HS-5 (cell line): ENCODE measurements at places on chromosomes 5 and 9.

- no peak for DNase-seq
These were observed 68.0 kb downstream of the DENND4C start for GRCh38 chr9:19298436-19299000.

- DNase-seq, result no peak
These were observed 12.3 kb downstream of the GAPT start for GRCh38 chr5:58503390-58504046.

GRCh38 chr5:34996261-34996660 lies 51.5 kb downstream of the AGXT2 start:
- no peak for DNase-seq

DNA sequence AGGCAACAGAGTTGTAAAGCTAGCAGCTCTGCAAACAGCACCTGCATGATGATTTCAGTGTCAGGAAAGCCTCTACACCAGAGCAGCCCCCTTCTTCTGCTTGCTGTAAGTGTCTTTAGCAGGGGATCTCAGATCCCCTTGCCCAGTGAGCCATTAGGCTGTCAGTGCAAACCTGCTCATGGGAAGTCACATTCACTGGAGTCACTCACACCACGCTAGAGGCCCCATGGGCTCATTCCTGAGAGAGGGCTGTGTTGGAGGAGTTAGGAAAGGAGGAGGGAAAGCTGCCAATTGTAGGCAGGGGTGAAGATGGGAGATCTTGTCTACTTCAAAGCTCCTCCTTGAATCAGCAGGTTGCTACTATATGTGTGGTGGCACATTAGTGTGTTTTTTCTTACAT lies 275.2 kb downstream of the SMARCA2 start:
- no peak for DNase-seq

- DNase-seq, result no peak
These were observed 13.0 kb upstream of the SCGB3A1 start for GRCh38 chr5:180604271-180604670.

DNA sequence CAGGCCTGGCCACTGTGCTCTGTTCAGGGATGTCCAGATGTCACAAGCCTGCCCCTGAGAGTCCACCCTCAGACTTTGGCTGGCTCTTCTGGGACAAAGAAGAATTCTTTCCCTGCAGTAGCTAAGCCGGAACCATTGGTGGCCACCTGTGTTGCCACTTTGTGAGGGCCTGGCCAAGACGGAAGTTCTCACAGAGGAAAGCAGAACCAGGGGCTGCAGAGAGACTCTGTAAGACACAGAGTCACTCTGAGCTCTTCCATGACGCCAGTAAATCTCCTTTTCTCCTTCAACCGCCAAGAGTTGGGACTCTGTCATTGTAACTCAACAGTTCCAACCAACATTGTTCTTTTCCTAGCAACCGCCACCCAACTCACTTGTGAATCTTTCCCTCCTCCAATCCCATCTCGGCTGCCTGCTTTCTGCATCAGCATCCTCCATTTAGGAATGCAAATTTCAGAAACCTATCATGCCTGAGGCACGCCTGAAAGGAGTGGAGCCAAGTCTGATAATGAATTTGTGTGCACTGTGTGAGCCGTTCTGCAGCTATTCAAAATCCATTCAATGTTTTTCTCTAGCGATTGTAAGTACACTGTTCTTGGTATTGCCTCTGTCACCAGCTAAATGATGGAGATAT lies 37.8 kb upstream of the ATP6V1G1 start:
- DNase-seq, result no peak

DNA sequence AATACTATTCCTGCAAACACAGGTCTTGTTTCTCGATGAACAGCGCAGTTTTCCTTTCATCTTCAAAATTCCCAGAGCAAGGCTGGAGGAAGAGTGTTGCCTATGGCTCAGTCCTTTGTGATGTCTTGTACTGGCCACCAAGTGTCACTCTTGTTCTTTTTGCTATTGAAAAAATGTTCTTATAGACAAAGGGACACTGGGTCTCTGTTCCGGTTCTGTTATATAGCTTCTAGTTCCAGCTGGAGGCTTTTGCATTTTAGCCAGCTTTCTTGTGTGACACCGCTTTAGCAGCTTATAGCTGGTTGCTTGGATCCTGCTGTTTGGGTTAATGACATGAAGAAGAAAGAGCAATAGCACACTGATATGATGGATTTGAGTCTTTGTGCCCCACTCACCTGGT lies 343.7 kb upstream of the KCNN2 start:
- DNase-seq, result no peak

DNA sequence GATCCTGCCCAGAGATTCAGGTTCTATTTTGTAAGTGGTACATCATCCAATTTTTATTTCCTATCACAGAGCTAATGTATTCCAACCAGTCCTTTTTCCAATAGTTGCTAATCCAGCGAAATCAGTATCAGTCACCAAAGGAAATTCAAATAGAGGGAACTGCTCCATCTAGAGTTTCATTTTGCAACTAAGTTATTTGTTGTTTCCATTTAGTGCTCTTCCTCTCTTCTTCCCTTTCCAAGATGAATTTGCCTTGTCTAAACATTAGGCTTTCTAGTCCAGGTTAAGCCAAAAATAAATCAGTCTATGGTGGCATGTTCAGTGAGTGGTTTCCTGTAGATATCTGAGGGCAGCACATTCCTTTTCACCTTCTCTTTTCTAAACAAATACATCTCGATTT lies 79.8 kb upstream of the SPATA31D4 start:
- no peak for DNase-seq

DNA sequence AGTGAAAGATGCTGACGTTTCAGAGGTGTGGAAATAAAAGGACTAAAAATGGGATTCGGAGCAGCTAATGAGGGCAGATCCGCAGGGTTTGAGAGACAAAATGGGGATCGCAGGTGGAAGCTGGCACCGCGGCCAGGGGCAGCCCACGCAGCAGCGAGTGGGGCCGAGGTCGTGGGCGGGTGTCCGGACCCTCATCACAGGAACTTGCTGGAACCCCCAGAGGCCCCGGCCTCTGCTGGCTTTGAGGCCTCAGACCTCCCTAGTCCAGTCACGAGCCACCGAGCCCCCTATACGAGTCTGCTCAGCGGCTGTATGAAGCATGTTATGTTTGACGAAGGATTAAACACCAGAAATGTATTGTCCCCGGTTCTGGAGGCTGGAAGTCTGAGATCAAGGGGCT lies 45.8 kb upstream of the FCN1 start:
- no peak for DNase-seq
